Caudate nucleus (tissue), 63 donors: ENCODE measurements at places on chromosomes 12 and 14.

- no peak for DNase-seq
Measured at GRCh38 chr14:73630009-73630780, 14.6 kb upstream of the DNAL1 start.

- DNase-seq: peak; percentile 38
Measured at GRCh38 chr14:72892879-72893635, 844 bp downstream of the DPF3 start.

DNA sequence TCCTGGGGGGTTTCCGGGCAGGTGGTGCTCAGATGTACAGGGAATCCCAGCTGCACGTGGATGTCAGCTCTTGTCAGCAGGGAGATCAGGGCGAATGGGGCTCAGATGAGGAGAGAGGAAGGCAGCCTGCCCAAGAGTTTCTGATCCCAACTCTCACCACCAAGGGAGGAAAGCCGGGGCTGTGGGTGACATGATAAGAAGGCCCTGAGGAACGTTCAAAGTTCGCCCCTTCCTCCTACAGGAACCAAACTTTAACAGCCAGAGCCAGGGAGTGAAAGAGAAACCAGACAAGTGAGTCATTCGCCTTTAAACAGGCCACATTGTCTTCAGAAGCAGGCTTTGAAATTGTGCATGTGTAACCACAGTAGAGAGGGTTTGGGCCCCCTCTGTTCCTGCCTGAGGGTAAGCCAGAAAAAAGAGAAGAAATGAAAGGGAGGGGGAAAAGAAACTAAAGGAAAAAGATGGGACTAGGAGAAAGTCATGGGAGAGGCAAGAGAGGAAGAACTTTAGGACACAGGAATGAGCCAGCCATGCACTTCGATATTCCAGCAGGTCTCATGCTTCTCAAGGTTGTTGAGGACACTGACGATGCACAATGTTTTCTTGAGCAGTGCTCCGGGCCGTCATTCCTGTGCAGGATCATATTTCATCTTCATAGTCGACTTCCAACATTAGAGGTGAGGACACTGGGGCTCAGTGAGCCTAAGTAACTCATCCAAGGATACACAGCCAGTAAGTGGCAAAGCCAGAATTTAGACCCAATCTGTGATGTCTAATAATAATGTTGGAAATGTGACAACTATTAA is 691.4 kb upstream of the TBX3 start:
- DNase-seq: no peak

- DNase-seq: no peak
Measured at GRCh38 chr14:94699831-94700230, 70.1 kb downstream of the GSC start.

DNA sequence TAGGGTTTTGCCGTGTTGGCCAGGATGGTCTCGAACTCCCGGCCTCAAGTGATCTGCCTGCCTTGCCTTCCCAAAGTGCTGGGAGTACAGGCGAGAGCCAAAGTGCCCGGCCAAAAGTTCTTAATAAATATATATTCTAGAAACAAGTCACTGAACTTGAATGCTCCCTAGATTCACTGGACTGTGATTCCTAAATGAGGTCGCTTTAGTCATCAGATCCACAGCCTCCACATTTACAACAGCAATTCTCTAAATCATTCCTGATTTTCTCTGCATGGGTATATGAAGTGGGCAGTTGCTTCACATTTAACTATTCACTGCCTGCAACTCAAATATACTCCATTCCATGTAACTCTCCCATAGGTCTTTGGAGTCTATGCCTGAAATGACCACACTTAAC is 813.0 kb downstream of the GALC start:
- DNase-seq: no peak

GRCh38 chr12:98416845-98417244 is 98.5 kb upstream of the TMPO start:
- DNase-seq: no peak

DNA sequence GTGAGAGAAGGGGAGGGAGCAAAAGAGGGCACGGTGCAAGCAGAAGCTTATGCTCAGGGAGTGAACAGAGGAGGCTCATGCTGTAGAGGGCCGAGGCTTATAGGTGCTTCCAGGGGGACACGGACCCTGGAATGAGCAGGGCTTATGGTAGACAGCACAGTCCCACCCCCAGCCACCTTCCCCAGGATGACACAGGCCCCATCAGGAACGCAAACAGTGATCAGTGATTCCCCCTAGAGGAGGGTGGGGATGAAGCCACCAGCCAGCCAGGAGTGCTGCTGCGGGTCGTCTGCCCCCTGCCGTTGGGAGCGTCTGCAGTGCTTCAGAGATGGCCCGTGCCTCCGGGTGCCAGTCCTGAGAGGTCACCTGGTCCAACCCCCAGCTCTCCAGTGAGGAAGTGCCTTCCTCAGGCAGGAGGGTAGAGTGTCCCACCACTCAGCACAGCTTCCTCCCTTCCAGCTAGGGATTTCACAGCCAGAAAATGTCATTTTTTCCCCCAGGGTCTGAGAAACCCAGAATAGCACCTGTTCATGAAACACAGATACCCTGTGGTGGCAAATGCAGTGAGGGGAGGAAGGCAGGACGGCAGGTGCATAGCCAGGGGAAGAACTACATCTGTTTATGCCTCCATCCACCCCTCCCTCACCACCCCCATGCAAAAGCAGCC is 60.7 kb downstream of the SLC6A12 start:
- DNase-seq: peak; percentile 36

DNA sequence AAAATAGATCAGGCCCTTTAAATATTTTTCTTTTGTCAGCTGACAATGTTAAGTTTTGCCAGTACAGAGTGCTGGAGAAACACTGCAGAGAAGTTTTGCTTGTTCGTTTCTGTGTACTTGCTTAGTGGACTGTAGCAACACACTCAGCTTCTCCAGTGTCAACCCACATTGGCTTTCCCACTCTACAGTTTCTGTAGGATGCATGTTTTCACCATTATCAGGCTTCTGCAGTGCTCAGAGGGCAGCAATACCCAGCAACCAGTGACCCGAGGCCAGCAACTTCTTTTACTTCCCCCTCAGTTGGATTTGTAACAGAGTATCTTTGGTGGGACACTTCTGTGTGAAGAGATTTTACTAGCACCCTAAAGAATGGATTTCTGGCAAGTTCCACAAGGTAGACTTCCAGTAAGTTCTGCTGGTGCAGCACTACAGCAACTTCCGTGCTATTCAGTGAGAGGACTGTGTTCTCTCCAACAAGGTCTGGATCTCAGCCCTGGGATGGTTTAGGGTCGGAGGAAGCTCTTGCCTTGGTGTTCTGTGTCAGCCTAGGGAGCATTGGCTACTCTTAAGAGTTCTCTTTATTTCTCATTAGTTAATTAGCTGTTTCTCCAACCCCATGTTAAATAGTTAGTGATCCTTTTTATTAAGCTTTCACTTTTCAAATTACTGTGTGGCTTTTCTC is 70.4 kb downstream of the FUT8 start:
- DNase-seq: no peak

DNA sequence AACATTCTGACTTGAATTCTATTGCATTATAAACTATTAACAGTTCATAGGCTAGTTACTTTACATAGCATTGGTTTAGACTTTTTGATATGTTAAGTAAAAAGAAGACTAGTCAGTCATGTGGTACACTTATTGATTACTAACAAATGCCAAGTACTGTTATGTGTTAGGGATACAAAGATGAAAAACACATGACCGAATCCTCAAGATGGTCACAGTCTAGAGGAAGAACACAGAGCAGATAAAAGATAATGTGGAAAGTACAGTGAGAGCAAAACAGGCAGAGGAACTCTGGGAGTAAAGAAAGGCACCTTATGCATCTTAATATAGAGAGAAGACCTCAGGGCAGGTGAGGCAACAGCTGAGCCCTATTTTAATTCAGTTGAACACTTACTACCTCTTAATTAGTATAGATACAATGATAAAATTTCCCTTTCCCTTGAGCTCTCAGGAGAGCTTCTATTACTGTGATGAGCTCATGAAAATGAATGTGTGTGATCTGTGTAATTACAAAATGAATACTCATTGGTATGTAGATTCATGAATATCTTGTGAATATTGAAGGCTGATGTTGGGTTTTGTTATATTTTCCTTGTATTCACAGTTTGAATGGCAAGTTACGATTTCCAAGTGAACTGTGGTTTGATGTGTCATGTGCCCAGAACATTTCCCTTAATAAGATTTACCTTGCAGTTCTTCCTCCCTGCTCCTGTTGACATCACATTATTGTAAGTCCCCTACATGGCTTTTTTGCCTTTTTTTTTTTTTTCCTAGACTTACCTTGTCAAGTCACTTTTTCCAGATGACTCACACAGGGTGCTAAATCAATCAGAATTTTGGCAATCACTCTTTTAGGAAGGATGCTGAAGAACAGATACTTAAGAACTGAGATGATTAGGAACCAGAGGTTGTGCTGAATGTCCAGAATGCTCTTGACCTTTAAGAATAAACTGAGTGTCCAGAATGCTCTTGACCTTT is 29.5 kb upstream of the MSRB3 start:
- DNase-seq: no peak

DNA sequence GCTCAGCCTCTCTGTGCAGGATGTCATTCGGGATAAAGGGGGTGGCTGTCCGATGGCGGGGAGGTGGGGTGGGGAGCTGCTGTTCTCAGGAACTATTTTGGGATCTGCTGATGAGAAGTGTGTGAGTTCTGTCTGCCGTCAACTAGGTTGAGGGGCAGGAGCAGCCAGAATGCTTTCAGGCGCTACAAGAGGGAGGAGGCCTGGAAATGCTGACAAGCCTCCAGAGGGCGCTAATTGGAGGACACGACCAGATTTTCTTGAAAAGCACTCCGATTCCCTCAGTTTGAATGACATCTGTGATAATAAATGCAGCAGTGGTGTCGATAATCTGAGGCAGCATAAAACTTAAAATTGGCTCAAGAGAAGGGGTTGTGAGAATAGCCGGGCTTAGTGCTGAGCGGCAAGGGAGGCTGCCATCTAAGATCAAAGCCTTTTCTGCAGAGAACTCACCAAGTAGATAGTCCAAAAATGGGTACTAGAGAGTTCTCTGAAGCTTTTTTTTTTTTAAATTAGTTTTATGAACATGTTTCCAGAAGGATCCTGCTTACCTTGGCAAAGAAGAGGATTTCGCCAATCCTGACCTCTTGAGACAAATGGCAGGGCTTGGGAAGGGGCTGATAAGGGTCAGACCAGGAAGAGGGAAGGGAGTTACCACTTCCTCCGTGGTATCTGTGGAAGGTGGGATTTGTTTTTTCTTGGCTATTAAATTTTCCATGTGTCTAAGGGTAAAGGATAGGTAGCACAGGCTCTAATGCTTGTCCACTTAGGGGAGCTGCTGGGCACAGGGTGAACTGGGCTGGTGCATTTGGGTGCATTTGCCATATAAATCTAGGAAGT is 94.4 kb downstream of the CRACR2A start:
- DNase-seq: no peak

DNA sequence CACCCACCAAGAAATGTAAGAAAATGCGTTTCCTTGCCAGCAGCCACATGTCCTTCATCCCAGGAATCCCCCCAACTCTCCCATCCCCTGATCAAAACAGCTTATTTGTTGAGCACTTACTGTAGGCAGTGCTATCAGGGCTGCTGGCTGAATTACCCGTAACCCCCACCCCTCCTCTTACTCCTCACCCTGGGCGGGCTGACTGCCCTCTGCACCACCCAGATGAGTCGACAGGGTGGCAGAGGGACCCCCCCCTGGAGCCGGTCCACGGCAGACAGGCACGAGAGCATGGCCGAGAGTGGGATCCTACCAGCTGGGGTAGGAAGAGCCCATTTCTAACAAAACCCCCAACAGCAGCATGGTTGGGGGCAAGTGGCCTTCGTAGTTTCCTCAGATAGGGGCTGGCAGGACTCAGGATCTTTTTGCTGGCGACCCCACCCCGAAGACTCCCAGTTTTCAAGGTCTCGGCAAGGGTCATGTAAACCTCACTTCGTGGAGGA is 1.1 kb upstream of the RHOF start:
- DNase-seq: no peak

- DNase-seq: no peak
Measured at GRCh38 chr12:55982319-55982936, 8.6 kb downstream of the RAB5B start.

GRCh38 chr12:69459477-69459876 is 10.7 kb upstream of the FRS2 start:
- peak; percentile 27 for DNase-seq

- DNase-seq: no peak
Measured at GRCh38 chr12:28498850-28499249, 308.6 kb downstream of the CCDC91 start.

DNA sequence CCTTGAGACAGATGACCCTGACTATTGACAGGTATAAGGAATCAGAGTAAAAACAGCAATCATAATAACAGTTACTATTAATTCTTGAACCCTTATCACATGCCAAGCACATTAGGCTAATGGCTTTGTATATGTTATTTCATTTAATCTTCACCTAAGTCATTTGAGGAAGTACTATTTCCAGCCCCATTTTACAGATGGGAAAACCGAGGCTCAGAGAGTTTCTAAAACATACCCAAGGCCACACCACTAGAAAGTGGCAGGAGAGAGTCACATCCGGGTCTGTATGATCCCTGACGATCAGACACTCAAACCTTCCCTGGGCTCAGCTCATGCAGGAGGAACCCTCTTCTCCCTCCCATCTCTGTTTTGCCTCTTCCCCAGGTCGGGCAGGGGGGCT is 209.5 kb downstream of the RBM19 start:
- no peak for DNase-seq

GRCh38 chr12:49345051-49345824 is 1.4 kb upstream of the DNAJC22 start:
- peak; percentile 26 for DNase-seq

GRCh38 chr14:39491134-39491571 is 58.9 kb upstream of the FBXO33 start:
- no peak for DNase-seq

DNA sequence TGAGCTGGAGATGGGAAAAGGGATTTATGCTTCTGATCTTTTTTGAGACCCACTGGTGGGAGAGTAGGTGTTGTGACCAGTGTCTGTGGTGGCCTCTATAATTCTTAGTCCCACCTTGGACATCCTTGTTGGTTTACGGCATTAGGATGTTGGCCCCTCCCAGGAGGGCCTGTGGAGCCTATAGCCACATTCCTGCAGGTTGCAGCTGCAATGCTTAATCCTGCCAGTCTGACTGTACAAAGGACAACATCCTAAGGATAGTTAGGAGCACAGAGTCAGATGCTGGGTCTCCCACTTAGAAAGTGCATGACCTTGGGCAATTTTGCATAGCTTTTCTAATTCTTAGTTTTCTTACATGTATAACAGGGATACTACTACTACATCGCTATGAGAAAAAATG is 150.9 kb upstream of the SLC38A2 start:
- no peak for DNase-seq

- no peak for DNase-seq
Measured at GRCh38 chr12:94925729-94926128, 77.8 kb downstream of the NDUFA12 start.

DNA sequence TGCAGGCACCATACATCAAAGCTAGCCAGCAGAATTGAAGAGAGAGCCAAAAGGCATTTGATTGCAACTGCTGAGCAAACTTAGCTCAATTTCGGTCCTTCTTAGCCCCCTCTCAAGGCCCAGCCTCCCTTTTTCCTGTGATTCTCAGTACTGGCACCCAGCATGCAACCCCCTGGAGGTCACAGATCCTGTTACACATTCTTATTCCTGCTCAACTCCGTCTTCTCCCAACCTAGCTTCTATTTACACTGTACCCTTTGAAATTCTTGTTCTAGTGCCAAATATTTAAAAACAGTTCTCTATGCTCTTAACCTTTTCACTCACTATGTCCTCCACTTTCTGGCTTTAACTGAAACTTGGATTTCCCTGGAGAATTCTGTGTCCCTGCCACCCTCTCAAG is 131.3 kb upstream of the CPSF6 start:
- DNase-seq: no peak

- no peak for DNase-seq
Measured at GRCh38 chr12:6368906-6369525, 6.3 kb downstream of the SCNN1A start.
